Hematopoietic multipotent progenitor cell treated with erythropoietin and hydrocortisone succinate and interleukin-3 and kit ligand, for 8 days (in vitro differentiated cells): ENCODE measurements at places on chromosomes 5 and 9.

DNA sequence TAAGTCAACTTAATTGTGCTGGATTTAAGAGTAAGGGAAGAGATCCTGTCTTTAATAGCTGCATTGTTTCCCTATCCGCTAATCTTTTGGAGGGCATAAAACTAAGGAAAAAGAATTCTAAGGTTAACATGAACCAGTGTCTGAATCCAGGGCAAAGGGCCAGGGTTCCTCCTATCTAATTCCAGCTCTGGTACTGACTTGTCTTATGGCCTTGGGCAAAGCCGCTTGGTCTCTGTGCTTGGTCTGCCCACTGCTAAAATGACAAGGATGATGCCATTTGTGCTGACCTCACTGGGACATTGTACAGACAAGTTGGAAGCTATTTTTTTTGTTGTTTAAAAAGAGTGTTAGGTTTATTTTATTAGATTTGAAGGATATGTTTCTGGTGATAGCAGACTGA, 334.7 kb upstream of the PIK3R1 start:
- DNase-seq, result no peak

DNA sequence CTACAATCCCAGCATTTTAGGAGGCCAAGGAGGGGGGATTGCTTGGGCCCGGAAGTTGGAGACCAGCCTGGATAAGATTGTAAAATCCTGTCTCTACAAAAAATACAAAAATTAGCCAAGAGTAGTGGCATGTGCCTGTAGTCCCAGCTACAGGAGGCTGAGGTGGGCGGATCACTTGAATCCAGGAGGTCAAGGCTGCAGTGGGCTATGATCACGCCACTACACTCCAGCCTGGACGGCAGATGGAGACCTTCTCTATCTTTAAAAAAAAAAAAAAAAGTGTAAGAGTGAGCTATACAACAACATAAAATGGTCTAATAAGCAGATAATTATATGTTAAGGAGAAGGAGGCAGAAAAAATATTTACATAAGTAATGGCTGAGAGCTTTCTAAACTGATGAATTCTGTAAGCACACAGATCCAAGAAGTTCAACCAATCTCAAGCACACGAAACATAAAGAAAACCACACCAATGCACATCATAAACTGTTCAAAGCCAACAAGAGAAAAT, 23.0 kb downstream of the CDC14B start:
- DNase-seq, result no peak

DNA sequence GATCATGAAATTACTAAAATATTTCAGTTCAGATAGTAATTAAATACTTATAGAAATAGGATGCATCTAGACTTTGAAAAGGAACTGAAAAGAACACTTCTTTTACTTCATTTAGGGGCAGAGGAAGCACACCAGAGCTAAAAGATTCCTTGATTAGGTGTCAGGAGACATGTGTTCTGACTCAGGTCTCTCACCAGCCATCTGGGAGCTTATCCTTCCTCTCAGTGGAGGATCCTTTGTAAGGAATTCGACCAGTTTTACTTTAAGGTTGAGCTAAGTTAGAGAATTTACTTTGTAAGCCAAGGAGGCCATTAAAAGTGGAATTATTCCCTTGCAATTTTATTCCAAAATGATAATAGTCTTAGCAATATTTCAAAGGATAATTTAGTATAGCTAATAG, 16.7 kb downstream of the VCAN start:
- no peak for DNase-seq

DNA sequence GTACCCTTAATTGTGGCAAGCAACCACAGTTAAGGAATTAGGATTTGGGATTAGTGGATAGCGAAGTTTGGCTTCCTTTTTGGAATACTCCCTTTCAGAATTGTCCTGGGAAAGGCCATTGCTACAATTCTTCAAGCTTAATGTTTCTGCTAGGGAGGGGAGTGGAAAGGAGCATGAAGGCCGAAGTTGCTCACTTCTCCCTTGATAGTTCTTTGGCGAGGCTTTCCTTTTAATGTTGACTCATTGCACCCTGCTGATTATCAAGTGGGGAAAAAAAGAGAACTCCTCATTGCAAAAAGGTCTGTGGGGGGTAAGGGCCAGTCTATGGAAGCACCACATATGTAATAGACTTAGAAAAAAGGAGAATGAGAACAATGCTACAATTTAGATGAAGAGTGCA, 30.7 kb downstream of the GRIN3A start:
- DNase-seq, result no peak

DNA sequence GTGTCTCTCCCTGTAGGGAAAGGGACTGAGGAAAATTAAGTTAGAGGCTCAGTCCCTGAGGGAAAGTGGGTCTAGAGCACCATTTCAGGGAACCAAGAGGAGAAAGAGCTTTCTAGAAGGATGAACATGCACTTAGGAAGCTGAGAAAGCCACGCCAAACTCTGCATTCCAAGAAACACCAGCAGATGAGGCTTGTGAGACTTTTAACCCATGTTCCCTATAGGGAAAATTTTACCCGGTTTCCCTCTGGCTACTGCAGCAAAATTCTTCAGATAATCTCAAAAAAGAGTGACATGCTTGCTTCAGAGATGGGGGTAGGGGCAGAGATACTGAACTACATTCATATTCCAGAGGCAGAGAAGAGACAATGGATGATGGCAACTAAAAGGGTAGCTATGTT, 8.6 kb downstream of the TLN1 start:
- no peak for DNase-seq

GRCh38 chr5:117103703-117104102, 529.1 kb upstream of the SEMA6A start:
- DNase-seq, result no peak

- no peak for DNase-seq
Measured at GRCh38 chr5:154587123-154588026, 109.3 kb upstream of the HAND1 start.

- no peak for DNase-seq
Measured at GRCh38 chr9:133814586-133815208, 76.5 kb upstream of the SARDH start.
